ENCODE measurements at places on chromosomes 4 and X. TPM values are rescaled to one million over a fixed set of nuclear protein-coding genes. Genes with fewer than 3 reads are reported as not detected.

- H3K4me3 ChIP-seq, result no peak overlapping the region
- no peaks in the 10 kb centered on the region for H3K36me3 ChIP-seq
- no peaks in the 10 kb centered on the region for H3K4me1 ChIP-seq
- no peaks in the 10 kb centered on the region for H3K27me3 ChIP-seq
Measured at GRCh38 chrX:39690541-39691415, 407.0 kb downstream of the BCOR start.

DNA sequence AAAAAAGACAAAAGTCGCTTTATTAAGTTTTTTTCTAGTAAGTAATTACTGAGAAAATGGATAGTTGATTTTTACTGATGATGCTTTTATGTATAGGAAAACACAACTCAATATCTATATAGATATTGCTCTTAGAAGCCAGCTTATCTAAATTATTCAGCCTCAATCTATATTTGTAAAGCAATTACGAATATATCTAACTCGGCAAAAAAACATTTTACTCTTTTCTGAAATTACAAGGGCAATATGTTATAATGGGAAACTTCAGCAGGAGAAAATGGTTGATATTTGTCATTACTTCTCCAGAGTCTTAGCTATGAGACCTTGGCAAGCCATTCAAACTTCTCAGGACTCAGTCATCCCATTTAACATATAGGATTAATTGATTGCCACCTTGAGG is 228.5 kb downstream of the SLC7A11 start:
- H3K27me3 ChIP-seq, result no peaks in the 10 kb centered on the region
- no peaks in the 10 kb centered on the region for H3K36me3 ChIP-seq
- no peak overlapping the region for H3K4me3 ChIP-seq
- no peak for DNase-seq

DNA sequence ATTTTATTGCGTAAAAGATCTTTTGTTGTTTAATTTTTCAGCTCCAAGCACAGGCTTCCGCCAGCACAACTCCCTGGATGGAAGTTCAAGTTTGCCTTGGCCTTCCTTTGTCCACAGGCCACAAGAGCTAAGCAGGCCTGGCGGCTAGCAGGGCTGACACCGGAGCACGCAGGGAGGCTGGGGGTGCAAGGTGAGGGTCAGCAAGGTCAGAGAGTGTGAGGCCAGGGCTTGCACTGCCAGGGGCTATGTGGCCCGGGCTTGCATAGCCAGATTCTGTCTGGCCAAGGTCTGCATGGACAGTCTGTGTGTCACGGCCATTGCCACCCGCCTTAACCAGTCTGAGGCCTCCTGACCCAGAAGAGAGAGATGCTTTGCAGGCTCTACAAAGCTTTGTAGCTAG is 123.9 kb downstream of the BCOR start:
- peaks cover 10% of the 10 kb centered on the region for H3K4me1 ChIP-seq
- no peaks in the 10 kb centered on the region for H3K36me3 ChIP-seq

DNA sequence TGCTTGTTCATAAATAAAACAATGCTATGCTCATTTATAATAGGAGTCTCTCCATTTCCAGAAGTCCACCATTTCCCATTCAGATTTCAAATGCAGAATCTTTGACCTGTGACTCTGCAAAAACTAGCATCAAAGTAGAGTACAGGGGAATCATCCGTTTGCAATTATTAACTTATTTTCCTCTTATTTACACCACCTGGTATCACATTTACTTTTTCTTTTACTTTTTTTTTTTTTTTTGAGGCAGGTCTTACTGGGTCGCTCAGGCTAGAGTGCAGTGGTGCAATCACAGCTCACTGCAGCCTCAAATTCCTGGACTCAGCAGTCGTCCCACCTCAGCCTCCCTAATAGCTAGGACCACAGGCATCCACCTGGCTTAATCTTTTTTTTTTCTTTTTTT is 37.6 kb downstream of the RBM47 start:
- H3K36me3 ChIP-seq, result no peaks in the 10 kb centered on the region
- no peak for DNase-seq
- H3K27ac ChIP-seq, result no peak overlapping the region
- H3K4me1 ChIP-seq, result no peaks in the 10 kb centered on the region
- no peaks in the 10 kb centered on the region for H3K27me3 ChIP-seq

- no peaks in the 10 kb centered on the region for H3K36me3 ChIP-seq
- H3K4me3 ChIP-seq, result no peak overlapping the region
- no peak for DNase-seq
- no peaks in the 10 kb centered on the region for H3K27me3 ChIP-seq
- H3K4me1 ChIP-seq, result no peaks in the 10 kb centered on the region
Measured at GRCh38 chr4:10281996-10282395, 165.4 kb upstream of the WDR1 start.

GRCh38 chrX:69109706-69110105 is 55.5 kb downstream of the PJA1 start:
- no peaks in the 10 kb centered on the region for H3K36me3 ChIP-seq
- H3K27ac ChIP-seq, result no peak overlapping the region
- H3K27me3 ChIP-seq, result no peaks in the 10 kb centered on the region
- no peak overlapping the region for H3K4me3 ChIP-seq
- no peaks in the 10 kb centered on the region for H3K4me1 ChIP-seq

DNA sequence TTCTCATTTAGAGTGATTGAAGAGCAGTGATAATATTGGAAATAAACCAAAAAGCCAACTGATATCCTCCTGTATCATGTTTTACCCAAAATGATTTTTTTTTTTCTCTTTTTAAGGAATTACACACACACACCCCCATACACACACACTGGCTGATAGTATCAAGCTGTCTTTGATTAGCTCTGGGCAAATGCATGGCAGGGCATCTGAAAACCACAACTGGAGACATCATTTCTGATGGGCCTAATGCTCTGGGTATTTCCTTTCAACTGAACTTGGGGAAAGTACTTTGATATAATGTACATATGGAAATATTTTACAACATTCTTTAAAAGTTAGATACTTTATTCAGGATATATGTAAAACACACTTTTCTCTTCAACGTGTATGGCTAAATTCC is 14.2 kb upstream of the OSTC start:
- H3K4me3 ChIP-seq, result no peak overlapping the region
- H3K27ac ChIP-seq, result no peak overlapping the region
- H3K4me1 ChIP-seq, result no peaks in the 10 kb centered on the region

DNA sequence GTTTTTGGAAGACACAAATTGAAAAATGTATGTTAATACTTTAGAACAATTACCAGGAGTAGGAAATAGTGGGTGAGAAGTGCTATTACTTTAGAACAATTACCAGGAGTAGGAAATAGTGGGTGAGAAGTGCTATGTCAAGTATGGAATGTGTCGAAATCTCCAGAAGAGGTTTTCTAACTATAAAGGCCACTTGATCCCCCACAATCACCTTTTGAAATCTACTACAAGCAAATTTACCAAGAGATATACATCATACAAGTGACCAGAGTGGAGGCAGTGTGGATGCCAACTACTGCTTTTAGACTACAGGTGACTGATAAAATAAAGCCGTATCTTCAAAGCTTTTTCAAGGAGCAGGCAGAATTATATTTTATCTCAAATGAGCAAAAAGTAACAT is 43.1 kb downstream of the MAB21L2 start:
- no peak overlapping the region for H3K27ac ChIP-seq
- no peaks in the 10 kb centered on the region for H3K4me1 ChIP-seq
- no peaks in the 10 kb centered on the region for H3K36me3 ChIP-seq

DNA sequence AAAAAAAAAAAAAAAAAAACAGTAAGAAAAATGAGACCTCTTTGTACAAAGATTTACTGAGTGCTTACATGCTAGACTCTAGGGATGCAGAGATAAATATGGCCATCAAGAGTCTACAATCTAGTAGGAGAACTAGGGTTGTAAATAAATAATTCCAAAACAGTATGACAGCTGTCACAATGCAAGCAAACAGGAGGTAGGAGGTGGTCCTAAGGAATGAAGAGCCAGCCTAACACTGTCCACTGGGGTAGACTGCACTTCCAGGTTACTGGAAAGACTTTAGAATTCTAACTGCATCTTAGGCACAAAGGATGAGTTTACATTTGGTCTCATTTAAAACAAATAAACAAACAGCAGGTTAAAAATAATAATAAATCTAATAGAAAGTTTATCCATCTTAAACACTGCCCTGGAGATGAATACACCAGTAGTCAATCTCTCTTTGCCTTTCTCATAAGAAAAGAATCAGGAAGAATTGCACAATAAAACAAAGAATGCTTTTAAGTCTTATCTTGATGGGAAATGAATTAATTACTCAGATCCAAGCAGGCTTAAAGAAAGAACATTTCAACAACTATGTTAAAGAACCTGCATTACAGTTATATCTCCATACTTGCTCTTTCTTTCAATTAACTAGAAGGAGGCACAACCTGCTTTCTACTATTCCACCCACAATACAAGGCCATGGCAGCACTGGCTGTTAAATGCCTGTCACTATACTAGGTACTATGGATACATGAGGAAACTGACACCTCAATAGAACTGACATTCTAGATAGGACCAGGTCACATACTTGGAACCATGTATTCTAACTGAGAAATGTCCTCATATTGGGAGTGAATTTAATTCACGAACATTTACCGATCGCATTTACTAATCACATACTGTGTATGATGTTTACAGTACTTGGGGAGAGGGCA is 12.7 kb downstream of the ADGRA3 start:
- no peak for DNase-seq
- no peak overlapping the region for H3K27ac ChIP-seq
- no peak overlapping the region for H3K4me3 ChIP-seq

DNA sequence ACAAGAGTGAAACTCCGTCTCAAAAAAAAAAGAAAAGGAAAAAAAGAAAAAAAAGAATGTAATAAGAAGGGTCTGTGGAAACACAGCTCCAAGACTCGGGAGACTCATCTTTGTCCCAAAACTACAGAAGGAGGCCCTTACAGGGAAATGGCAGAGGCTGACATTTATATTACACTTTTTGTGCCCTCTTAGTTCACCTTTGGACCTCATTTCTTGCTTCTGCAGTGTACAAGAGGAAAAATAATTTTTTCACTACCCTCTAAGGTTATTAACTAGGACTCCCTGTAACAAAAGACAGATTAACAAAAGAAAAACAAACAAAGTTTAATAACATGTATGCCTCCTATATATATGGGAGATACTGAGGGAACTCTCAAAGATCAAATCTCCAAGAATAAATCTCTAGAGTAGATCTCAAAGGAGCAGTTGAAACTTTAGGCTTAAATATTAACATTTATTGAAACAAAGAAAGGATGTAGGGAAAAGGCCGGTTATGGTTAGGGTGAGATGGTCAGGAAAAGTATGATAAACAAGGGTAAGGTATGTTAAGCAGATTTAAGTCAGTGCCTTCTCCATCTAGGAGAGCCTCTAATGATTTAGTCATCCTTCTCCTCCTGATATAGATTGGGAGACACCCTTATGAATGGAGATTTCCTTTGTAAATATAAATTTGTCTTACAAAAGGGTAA is 121.3 kb upstream of the JADE1 start:
- H3K36me3 ChIP-seq, result no peaks in the 10 kb centered on the region
- no peak for DNase-seq
- no peak overlapping the region for H3K27ac ChIP-seq
- no peaks in the 10 kb centered on the region for H3K27me3 ChIP-seq
- H3K4me3 ChIP-seq, result no peak overlapping the region

DNA sequence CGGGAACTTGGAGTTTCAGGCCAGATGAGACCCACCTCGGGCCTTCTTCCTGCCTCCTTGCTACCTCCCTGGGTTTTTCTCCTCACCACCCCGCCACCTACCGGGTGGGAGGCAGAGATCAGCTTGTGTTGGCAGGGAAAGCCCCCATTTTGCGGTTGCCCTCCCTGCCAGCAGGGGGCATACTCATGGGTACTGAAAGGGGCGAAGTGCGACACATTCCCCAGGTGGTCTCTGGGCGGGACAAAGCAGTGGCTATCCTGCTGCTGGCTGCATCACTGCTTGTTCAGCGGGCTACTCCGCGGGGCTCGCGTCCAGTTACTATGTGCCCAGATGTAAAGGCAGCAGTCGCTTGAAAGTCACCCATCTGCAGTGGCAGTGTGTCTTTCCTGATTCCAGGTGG is 330.3 kb downstream of the PDHA2 start:
- H3K27ac ChIP-seq, result no peak overlapping the region
- no peak overlapping the region for H3K4me3 ChIP-seq
- H3K4me1 ChIP-seq, result no peaks in the 10 kb centered on the region
- DNase-seq, result no peak
- no peaks in the 10 kb centered on the region for H3K27me3 ChIP-seq

GRCh38 chr4:37735578-37735977 is 49.4 kb upstream of the RELL1 start:
- H3K27ac ChIP-seq, result no peak overlapping the region
- no peaks in the 10 kb centered on the region for H3K36me3 ChIP-seq
- H3K4me3 ChIP-seq, result no peak overlapping the region
- DNase-seq, result no peak
- no peaks in the 10 kb centered on the region for H3K27me3 ChIP-seq
- H3K4me1 ChIP-seq, result no peaks in the 10 kb centered on the region

GRCh38 chr4:76441881-76442280 is 6.9 kb downstream of the SHROOM3 start:
- no peak for DNase-seq
- H3K4me1 ChIP-seq, result no peaks in the 10 kb centered on the region
- H3K36me3 ChIP-seq, result no peaks in the 10 kb centered on the region
- peaks cover 5% of the 10 kb centered on the region for H3K27me3 ChIP-seq

- peaks cover 5% of the 10 kb centered on the region for H3K4me1 ChIP-seq
- H3K4me3 ChIP-seq, result no peak overlapping the region
- no peaks in the 10 kb centered on the region for H3K27me3 ChIP-seq
- H3K36me3 ChIP-seq, result no peaks in the 10 kb centered on the region
Measured at GRCh38 chr4:6332669-6333050, 63.0 kb downstream of the WFS1 start.

DNA sequence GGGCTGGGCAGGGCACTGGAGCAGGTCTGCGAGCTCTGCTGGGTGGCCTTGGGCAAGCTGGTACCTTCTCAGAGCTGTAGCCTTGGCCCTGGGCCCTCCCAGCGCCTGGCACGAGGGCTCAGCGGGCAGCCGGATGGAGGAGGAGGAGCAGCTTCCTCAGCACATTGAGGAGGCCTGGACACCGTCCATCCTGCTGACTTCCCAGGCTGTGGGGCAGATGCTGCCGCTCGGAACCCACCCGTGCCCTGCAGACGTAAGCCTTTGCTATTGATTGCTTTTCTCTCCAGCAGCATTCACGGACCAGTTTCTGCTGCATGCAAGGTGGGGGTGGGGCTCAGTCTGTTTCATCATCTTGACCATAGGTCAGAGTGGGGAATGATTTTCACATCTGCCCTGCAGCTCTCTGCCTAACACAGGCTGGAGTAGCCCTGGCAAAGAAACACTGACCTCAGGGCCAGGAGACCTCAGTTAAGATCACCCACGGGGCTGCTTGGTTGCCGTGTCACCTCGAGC is 80.7 kb upstream of the PSAPL1 start:
- H3K27ac ChIP-seq, result no peak overlapping the region
- H3K36me3 ChIP-seq, result no peaks in the 10 kb centered on the region
- no peaks in the 10 kb centered on the region for H3K27me3 ChIP-seq
- no peak for DNase-seq

GRCh38 chr4:54231768-54232688 is 2.9 kb downstream of the PDGFRA start:
- H3K27ac ChIP-seq, result no peak overlapping the region
- H3K4me3 ChIP-seq, result no peak overlapping the region
- no peaks in the 10 kb centered on the region for H3K36me3 ChIP-seq

GRCh38 chr4:113026556-113026955 is 22.9 kb upstream of the ANK2 start:
- no peaks in the 10 kb centered on the region for H3K36me3 ChIP-seq
- H3K27me3 ChIP-seq, result no peaks in the 10 kb centered on the region
- no peaks in the 10 kb centered on the region for H3K4me1 ChIP-seq
- H3K4me3 ChIP-seq, result no peak overlapping the region
- no peak overlapping the region for H3K27ac ChIP-seq

Gene MED14
- 42.1 TPM for total RNA-seq

Gene RHOH
- total RNA-seq, result 148 TPM

Gene USP26
- not detected for total RNA-seq

Gene HSFX1
- total RNA-seq, result not detected

Gene MAGED1
- total RNA-seq, result 33.9 TPM

Gene TBX22
- not detected for total RNA-seq

Gene VSIG4
- total RNA-seq, result 0.64 TPM

Gene SFRP2
- total RNA-seq, result not detected
